ENCODE measurements at places on chromosomes 16 and 17. TPM values are rescaled to one million over a fixed set of nuclear protein-coding genes. Genes with fewer than 3 reads are reported as not detected.

GRCh38 chr17:43946781-43947180 is 4.5 kb upstream of the PPY start:
- H3K27ac ChIP-seq: no peak overlapping the region
- peaks cover 21% of the 10 kb centered on the region for H3K27me3 ChIP-seq
- H3K4me1 ChIP-seq: no peaks in the 10 kb centered on the region
- no peak overlapping the region for H3K4me3 ChIP-seq
- no peaks in the 10 kb centered on the region for H3K36me3 ChIP-seq
- no peak for DNase-seq

GRCh38 chr17:70629902-70630301 is 460.6 kb downstream of the KCNJ2 start:
- no peaks in the 10 kb centered on the region for H3K4me1 ChIP-seq
- DNase-seq: no peak
- no peaks in the 10 kb centered on the region for H3K27me3 ChIP-seq
- H3K27ac ChIP-seq: no peak overlapping the region
- no peak overlapping the region for H3K4me3 ChIP-seq
- no peaks in the 10 kb centered on the region for H3K36me3 ChIP-seq

Gene FOXF1
- total RNA-seq: not detected

DNA sequence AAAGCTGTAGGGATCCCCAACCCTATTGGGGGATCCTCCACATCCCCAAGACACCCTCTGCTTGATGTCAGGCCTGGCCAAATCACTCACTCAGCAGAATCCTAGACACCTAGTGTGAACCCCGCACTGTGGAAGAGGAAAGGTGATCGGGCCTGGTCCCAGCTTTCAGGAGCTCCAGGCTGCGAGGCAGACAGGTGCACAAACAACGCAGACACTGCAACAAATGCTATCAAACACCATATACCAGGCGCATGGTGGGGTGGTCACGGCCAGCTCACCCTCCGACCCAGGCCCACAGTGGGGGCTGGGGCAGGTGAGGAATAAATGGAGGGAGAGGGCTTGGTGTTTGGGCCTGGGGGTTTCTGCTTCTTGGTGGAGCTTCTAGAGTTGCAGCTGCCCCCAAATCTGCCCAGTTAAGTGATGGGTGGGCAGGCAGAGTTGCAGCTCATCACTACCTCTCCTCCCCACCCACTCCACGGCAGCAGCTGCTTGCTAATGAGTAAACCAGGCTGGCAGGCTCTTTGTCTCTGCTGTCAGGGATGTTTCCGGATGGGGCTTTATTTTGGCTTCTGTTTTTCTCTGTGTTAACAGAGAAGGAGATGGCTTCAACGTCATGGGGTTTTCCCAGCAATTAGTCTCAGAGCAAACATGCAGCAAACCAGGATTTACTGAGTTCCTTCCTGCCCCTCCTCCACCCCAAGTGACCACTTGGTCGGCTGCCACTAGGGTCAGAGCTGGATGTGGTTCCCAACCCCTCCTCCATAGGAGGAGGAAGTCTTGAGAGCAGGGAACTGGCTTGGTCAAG is 46.6 kb downstream of the PECAM1 start:
- no peaks in the 10 kb centered on the region for H3K27me3 ChIP-seq
- no peaks in the 10 kb centered on the region for H3K36me3 ChIP-seq
- DNase-seq: peak; percentile 32
- H3K4me1 ChIP-seq: peaks cover 7% of the 10 kb centered on the region
- peak overlapping the region; percentile 63 for H3K27ac ChIP-seq

- H3K27ac ChIP-seq: no peak overlapping the region
- no peaks in the 10 kb centered on the region for H3K27me3 ChIP-seq
- no peak for DNase-seq
- H3K4me3 ChIP-seq: no peak overlapping the region
Observed at GRCh38 chr17:28849281-28849680, 5.5 kb upstream of the ERAL1 start.

Measured in gastrocnemius medialis (tissue), 4 donors.